ENCODE measurements at places on chromosomes 12 and 14.

- DNase-seq, result no peak
Observed at GRCh38 chr12:28870839-28871440, 278.1 kb upstream of the FAR2 start.

DNA sequence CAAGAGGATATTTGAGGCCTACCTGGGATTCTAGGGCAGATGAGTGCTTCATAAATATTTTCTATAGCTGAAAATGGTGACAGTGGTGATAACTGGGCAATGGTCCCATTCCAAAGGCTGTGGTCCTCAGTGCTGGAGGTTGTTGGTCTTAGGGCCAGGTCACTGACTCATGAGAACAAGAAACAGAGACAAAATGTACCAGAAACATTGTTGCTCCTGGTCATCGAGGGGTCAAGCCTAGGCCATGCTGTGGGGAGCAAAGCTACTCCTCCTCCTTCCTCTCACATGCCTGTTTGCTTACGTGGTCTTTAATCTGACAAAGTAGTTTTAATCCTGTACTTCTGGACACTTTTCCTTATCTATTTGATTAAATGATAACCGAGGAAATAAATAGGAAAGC lies 33.8 kb downstream of the ERG28 start:
- no peak for DNase-seq

- no peak for DNase-seq
Observed at GRCh38 chr14:93811020-93811419, 22.7 kb upstream of the PRIMA1 start.

GRCh38 chr12:79360936-79361335 lies 329.8 kb downstream of the PAWR start:
- no peak for DNase-seq
